ENCODE measurements at places on chromosomes 16 and 17. TPM values are rescaled to one million over a fixed set of nuclear protein-coding genes. Genes with fewer than 3 reads are reported as not detected.

DNA sequence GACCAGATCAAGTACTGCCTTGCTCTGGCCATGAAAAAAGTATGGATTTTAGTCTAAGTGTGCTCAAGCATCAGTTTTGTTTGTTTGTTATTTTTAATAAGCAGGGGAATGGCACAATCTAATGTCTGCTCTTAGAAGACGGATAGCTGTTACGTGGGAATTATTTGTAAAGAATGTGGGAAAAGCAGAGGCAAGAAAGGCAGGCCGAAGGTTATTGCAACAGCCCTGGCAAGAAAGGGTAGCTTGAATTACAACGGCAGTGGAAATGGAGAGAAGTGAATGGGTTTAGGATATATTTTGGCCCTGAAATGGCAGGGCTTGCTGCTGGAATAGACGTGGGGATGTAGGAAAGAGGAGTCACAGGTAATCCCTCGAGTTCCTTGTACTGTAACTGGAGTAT lies 987 bp upstream of the HASPIN start:
- DNase-seq, result no peak

DNA sequence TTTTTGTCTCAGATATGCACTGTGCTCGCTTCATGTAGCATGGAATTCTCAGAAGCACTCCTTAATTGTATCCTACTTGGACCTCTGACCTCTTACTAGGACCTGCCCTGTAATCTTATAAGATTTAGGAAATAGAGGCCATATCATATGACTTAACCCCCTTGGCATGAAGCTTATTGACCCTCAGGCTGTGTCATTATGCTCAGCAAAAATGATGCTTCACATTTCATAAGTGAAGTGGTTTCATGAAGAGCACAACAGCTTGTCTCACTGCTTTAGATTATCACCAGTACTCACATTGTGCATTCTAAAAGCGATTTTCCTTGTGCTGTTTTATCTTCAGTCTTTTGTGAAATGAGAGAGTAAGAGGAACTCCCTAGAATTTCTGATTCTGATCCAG lies 6.4 kb downstream of the PHKB start:
- no peak for DNase-seq

GRCh38 chr17:79968116-79968515 lies 67.6 kb downstream of the TBC1D16 start:
- no peak for DNase-seq

The DPEP3 gene
- polyA plus RNA-seq, result not detected

- DNase-seq, result peak; percentile 42
Measured at GRCh38 chr17:40168262-40168832, 8.9 kb upstream of the RAPGEFL1 start.

The COA3 gene
- polyA plus RNA-seq, result 656 TPM

The KRTAP9-8 gene
- polyA plus RNA-seq, result not detected

GRCh38 chr16:27906883-27907282 lies 156.6 kb downstream of the GSG1L start:
- DNase-seq, result no peak

DNA sequence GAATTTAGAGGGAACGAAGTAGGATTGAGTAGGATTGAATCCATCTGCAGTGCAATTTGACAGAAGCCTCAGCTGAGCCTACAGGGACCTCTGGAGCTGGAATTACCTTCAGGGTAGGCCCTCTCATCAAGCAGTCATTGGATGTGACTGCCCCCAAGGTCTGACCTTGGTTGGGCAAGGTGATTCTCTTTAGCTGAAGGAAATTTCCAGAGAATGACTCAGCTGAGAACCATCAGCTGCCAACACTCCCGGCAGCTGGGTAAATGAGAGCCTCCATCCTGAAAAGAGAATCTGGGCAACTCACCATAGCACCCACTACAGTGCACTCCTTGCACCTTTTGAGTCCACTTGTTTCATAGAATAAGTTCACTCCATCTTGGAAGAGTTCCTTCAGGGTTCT lies 113.5 kb upstream of the MED13 start:
- no peak for DNase-seq

DNA sequence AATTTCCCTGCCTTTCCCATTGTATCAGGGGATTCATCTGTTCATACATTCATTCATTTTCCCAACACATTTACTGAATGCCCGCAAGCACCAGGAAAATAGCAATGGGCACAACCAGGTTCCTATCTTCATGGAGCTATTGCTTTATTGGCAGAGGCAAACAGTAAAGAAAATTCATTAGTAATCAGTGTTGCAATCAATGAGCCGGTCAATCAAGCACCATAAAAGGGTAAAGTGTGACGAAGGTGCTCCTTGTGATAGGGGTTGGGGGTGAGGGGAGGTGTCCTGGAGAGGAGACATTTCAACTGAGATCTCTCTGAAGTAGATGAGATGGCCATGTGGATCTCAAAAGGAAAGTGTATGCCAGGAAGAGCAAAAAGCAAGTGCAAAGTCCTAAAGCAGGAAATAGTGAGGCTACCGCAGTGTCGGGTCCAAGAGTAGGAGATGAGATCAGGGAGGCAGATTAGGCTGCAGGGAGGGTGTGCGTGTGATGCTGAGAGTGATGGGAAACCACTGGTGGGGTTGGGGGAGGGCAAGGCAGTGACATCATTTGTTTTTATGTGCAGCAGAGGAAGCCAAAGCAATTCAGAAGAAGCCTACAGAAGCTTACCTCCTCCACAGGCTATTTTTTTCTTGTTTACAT lies 28.4 kb downstream of the CDH13 start:
- DNase-seq, result no peak

- no peak for DNase-seq
Measured at GRCh38 chr17:81461607-81462500, 50.7 kb downstream of the ACTG1 start.

DNA sequence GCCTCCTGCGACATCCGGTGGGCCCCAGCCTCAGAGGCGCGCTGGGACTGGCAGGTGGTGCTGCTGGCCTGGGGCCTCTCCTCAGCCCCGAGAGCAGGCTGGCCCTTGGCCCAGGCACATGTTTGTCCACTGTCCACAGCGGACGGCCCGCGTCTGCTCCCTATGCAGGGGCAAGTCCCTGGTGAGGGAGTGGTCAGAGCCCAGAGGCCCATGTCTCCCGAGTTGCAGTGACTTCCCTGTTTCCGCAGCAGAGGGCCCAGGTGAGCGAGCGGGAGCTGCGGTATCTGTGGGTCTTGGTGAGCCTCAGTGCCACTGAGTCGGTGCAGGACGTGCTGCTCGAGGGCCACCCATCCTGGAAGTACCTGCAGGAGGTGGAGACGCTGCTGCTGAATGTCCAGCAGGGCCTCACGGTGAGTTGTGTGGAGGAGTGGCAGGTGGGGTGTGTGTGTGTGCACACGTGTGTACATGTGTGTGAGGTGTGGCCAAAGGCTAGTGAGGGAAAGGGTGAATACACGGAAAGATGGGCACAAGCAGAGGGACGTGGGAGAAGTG lies 10.4 kb downstream of the IL34 start:
- DNase-seq, result no peak

The BAHCC1 gene
- polyA plus RNA-seq, result 2.6 TPM

- DNase-seq, result no peak
Measured at GRCh38 chr17:39131616-39132015, 19.8 kb downstream of the PLXDC1 start.

GRCh38 chr16:72609933-72610332 lies 438.0 kb upstream of the PMFBP1 start:
- DNase-seq, result no peak

GRCh38 chr17:71866095-71866494 lies 254.7 kb upstream of the SOX9 start:
- DNase-seq, result no peak

The ELMO3 gene
- 33.1 TPM for polyA plus RNA-seq

GRCh38 chr17:67245694-67246402 lies 852 bp upstream of the HELZ start:
- DNase-seq, result peak; percentile 81

- DNase-seq, result no peak
Measured at GRCh38 chr17:34858591-34859565, 102.4 kb downstream of the CCT6B start.

The DHRS7C gene
- polyA plus RNA-seq, result not detected

The CEMP1 gene
- not detected for polyA plus RNA-seq

The ZP2 gene
- not detected for polyA plus RNA-seq

GRCh38 chr17:60514053-60514452 lies 12.0 kb downstream of the APPBP2 start:
- no peak for DNase-seq

DNA sequence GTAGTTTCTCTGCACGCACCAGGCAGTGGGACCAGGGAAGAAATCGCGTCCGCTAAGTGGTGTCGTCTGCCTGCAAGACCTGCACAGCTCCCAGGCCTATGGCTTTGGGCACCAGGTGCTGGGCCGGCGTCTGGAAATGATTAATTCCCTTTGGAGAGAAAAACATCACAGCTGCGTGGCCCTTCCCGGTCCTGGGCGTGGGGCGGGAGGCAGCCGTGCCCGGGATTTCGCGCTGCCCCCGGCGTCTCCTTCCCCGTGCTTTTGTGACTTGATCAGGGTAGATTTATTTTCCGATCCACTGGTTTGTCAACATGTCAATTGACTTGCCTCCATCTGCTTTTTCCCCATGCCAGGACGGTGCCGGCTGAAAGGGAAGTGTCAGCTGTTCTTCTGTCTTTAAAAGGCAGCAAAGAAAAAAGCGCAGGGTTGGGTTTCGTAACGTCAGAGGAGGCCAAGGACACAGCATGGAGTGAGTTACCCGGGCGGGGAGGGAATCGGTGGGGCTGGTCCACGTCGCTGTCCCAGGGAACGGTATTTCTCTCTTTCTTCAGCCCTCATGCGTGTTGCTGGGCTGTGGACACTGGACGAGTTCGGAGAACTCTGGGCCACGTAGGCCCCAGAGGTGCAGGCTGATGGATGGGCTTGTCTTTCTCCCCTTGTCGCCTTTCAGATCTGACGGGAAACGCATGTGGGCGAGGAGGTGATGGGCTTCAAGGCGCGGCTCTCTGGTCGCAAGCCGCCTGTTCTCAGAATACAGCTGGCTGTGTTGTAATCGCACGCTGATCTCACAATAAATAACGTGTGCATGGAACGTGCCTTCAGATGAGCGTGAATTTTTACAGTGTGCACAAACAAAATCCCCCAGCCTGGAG lies 188.1 kb upstream of the ZNF469 start:
- peak; percentile 68 for DNase-seq

The MAP1LC3B gene
- 70.3 TPM for polyA plus RNA-seq

The MYH1 gene
- not detected for polyA plus RNA-seq

- DNase-seq, result no peak
Measured at GRCh38 chr16:24652209-24652712, 77.2 kb upstream of the TNRC6A start.

The ZNF598 gene
- polyA plus RNA-seq, result 14.3 TPM

The FAM222B gene
- polyA plus RNA-seq, result 13.0 TPM

DNA sequence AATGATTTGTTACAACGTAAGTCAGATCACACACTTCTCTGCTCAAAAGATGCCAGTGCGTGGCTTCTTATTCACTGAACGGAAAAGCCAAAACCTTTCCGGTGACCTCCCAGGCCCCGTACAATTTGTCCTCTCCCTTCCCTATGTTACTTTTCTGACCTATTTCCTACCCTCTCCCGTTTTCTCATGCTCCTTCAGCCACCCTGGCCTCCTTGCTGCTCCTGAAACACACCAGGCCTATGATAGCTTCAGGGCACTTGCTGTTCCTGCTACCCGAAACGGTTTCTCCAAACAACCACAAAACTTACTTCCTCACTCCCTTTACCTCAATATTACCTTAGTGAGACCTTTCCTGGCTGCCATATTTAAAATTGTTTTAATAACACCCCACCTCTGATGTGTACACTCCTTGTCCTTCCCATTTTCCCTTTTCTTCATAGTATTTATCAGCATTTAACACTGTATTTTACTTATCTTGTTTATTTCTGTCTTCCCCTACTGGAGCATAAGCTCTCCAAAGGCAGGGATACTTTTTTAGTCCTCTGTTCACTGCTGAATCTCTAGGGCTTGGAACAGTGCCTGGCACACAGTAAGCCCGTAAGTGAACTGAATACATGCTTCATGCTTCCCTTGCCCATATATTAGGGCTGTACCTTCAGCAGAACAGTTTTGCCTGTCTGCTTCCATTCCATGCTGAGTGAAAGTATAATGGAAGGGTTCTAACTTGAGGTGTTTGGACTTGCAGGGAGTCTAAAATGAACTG lies 10.9 kb upstream of the ARL2BP start:
- DNase-seq, result no peak

DNA sequence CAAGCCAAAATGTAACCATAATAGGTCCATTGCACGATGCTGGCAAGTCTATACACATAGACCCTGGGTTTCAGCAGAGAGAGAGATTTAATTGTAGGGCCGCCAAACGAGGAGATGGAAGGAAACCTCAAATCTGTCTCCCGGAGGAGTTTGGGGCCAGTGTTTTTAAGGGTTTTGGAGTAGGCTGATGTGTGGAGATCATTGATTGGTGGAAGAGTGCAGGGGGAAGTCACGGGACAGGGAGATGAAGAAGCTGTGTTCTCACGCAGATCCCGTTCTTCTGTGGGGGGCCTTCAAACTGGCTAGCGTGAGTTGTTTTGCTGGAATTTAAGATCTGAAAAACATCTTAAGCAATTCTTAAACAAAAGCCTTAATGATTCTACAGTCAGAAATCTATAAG lies 84.8 kb downstream of the KATNIP start:
- DNase-seq, result no peak

DNA sequence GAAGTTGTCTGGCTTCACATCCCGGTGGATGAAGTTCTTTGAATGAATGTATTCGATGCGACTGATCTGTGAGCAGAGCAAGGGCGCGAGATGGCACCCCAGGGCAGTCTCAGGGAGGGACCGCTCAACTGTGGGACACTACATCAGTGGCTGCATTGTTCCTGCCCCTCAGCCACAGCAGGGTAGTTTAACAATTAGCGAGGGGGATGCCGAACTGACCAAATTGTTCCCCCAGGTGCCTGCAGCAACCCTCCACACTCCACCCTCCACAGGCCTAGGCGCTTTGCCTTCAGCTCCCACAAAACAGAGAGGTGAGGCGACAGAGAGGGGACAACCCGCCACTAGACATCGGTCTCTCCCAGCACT lies 20.3 kb downstream of the CSNK1D start:
- DNase-seq, result no peak

- DNase-seq, result no peak
Measured at GRCh38 chr17:57976594-57976993, 11.5 kb downstream of the VEZF1 start.

GRCh38 chr16:53605356-53605755 lies 98.3 kb downstream of the RPGRIP1L start:
- DNase-seq, result no peak

The CAMKK1 gene
- 2.6 TPM for polyA plus RNA-seq

GRCh38 chr16:15526097-15526496 lies 91.7 kb downstream of the BMERB1 start:
- DNase-seq, result no peak

DNA sequence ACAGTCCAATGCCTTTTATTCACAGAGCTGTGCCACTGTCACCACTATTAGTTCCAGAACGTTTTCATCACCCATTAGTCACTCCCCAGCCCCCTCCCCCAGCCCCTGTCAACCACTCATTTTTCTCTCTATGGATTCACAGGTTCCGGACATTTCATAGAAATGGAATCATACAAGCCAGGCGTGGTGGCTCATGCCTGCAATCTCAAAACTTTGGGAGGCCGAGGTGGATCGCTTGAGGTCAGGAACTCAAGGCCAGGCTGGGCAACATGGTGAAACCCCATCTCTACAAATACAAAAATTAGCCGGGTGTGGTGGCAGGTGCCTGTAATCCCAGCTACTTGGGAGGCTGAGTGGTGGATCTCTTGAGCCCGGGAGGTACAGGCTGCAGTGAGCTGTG lies 759 bp upstream of the PAM16 start:
- DNase-seq, result no peak

Data from kidney (tissue), 22 donors.